ENCODE measurements at places on chromosomes 12 and 14.

- DNase-seq, result no peak
These were observed 44.4 kb downstream of the DGLUCY start for GRCh38 chr14:91158091-91158790.

DNA sequence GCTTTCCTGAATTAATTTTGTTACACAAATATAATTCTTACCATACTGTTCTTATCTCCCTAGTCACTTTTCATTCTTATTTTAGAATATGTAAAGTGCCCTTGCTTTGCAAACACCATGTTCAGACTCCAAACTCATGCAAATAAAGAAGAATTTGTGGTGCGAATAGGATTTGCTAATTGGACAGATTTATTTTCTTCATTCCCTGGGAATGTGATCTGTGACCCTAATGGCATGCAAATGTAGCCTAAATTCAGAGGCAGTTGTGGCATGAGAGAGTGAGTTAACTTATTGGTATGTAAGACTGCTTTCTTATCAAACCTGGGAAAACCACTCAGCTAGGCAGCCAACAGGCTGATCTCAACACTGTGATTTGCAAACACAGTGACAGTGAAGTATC, 10.0 kb downstream of the CAPZA3 start:
- no peak for DNase-seq

GRCh38 chr14:19828314-19828713, 24.7 kb downstream of the OR4N2 start:
- DNase-seq, result no peak

DNA sequence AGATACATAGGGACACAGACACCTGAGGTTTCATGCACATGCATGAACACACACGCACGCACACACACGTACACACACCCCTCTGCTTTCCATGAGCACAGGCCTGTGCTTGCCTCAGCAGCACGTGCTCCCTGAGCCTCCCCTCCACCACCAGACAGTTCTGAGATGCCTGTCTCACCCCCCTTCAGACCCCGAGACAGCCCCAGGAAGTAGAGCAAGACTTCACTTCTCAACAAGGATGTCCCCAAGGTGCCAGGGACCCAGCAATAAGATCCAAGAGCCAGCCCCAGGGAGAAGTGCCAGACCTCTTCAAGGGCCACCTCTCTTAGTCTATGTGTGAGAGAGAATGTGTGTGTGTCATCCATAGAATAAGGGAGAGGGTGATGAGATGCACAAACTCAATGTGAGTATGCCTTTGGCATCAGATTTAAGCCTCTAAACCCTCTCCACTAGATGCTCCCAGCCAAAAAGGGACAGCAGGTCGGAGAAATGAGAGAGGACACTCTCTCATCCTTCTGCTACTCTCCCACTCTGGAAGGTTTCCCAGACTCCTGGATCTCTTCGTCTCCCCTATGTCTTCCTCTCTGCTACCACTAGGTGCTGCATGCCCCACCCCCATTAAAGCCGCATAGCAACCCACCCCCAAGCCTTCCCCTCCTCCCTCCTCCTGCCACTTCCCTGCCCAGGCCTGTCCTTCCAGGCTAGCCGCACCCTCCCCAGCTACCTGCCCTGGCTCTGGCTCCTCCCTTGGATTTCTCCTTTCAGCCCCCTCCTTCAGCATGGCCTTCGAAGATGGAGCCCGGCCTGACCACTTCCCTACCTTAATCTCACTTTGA, 7.7 kb downstream of the RARG start:
- no peak for DNase-seq

DNA sequence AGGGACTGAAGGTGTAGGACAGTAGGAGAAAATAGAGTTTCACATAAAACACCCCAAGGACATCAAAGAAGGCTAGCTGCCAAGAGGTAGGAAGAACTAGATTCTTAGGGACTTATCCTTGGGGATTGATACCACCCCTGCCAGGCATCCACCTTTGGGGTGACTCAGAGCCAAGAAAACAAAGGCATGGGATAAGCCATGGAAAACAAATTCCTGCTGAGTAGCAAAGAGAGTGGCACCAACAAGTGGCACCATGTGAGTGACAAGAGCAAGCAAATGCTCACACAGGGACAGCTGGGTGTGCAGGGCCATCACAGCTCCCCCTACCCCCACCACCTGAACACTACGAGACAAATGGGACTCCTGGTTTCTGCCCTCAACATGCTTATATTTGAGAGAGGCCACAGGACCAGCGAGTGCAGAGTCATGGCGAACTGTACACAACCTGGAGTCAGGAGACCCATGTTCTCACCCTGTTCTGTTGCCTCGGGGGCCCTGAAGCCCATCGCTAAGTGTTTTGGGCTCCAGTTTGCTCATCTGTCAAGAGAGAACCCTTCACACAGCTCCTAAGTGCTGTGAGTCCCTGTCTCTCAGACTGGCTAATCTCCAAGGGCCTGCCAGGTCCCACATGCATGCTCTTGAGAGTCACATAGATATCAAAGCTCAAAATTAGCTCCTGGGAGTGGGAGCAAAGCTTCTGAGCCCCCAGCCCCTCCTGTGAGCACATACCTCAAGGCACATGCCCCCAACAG, 91.9 kb downstream of the DPF3 start:
- DNase-seq, result no peak

GRCh38 chr14:26794731-26795130, 196.9 kb upstream of the NOVA1 start:
- no peak for DNase-seq

GRCh38 chr14:102733326-102733725, 43.9 kb upstream of the TRAF3 start:
- DNase-seq, result no peak

DNA sequence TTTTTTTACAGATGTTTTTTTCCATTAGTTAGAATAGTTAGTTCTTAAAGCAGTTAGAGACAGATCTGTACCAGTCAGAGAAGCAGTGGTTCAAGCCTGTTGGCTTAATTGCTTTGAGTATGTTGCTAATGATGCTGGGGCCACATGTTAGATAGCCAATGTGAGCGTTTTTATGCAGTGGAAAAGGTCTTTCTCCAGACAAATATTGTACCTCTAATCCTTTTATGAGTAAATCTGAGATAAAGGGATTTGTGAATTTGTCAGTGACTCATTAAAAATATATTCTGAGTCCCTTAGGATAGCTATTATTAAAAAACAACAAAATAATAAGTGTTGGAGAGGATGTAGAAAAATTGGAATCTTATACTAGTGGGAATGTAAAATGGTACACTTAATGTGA, 154.2 kb downstream of the MSRB3 start:
- DNase-seq, result no peak

GRCh38 chr14:32244404-32244803, 41.3 kb upstream of the RNU6-8 start:
- DNase-seq, result no peak

DNA sequence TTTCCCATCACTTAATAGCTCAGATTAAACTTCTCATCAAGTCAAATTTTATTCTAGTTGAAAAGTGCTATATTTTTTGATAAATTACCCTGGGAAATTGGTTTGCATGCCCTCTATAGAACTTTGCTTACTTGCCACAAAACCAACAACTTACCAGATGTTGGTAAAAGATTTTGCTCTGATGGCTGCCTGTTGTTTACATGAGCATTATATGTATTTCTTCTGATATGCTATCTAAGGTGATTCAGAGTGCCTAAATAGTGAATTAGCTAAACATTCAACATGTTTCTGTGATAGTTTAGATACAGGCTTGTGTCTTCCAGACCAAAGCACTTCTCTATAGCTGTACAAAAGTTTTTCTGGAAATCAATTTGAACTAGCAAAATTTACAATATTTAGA, 51.0 kb downstream of the PPM1A start:
- DNase-seq, result no peak

Measured in activated CD8-positive, alpha-beta memory T cell treated with anti-CD3 and anti-CD28 coated beads for 1 hour (primary cell).